Right lung (tissue), 10 donors: ENCODE measurements at places on chromosomes 16 and 17. TPM values are rescaled to one million over a fixed set of nuclear protein-coding genes. Genes with fewer than 3 reads are reported as not detected.

USH1G gene
- polyA plus RNA-seq, result 0.09 TPM

RAMP2 gene
- 177 TPM for polyA plus RNA-seq

DNA sequence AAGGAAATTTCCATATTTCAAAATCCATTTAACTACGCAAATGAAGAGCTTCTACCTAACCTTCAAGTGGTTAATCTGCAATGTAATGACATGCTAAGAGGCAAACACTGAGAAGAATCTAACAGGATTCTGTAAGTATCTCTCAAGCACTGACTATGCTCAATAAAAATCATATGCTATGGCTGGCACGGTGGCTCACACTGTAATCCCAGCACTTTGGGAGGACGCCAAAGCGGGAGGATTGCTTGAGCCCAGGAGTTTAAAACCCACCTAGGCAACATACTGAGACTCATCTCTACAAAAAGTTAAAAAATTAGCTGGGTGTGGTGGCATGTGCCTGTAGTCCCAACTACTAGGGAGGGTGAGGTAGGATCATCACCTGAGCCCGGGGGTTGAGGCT lies 32.7 kb downstream of the GNA13 start:
- DNase-seq, result no peak

DNA sequence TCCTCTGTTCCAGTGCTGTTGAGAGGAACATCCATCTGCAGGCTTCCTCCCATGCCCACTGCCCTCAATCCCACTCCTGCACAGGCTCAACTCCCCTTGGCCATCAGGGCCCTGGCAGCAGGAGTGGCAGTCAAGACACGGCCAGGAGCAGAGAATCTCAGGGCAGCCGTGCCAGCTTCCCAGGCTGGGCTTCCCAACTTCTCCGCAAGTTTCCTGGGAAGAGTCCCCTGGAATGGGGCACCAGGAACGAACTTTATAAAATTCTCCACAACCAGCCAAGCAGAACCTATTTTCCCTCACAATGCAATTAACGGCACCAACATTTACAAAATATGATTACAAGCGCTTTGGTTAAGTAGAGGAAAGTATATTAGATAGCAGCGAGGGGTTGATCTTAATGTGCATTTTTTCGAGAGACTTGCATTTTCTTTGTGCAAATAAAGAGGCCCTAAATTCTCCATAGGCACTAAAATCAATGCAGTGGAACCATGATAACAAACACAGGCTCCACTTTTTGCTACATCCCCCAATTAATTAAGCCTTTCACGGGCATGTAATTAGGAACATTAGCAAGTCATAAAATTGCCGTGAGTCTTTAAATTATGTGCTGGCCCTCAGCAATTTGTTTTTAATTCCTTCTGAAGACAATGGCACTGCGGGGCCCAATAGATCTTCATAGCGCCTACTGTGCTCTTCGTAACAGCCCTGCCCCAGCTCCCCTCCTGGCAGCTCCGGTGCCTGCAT lies 99.9 kb upstream of the LHX1 start:
- DNase-seq, result no peak

DNA sequence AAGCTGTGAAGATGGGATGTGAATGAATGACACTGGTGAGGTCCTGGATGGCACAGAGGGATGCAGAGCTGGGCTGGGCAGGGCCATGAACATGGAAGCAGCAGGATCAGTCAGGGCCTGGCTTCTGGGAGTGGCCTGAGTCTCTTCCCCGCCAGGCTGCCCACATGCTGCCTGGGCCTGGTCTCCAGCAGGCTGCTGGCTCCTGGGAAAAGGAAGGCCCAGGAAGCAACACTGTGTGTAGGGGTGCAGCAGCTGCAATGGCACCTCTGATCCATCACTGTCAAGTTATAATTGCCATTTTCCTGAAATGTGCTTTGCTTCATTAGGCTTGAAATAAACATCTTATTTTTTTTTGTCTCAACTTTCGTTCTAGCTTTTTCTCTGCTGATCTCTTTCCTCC lies 260.2 kb upstream of the N4BP1 start:
- DNase-seq, result no peak

- DNase-seq, result no peak
These were observed 5.0 kb upstream of the SDR42E1 start for GRCh38 chr16:82016263-82016662.

DNA sequence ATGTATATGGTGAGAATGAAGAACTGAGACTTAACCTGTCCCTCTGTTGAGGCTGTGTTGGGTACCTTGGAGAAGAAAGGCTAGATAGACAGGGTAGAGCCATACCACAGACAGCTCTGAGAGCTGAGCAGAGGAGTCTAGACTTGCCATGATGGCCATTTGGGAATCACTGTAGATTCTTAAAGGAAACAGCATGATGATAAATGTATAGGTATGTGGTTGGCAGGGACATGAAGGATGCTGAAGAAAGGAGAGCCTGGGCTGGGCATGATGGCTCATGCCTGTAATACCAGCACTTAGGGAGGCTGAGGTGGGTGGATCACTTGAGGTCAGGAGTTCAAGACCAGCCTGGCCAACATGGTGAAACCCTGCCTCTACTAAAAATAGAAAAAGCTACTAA lies 114.4 kb upstream of the HAS3 start:
- DNase-seq, result no peak

HID1 gene
- polyA plus RNA-seq, result 76.3 TPM

DNA sequence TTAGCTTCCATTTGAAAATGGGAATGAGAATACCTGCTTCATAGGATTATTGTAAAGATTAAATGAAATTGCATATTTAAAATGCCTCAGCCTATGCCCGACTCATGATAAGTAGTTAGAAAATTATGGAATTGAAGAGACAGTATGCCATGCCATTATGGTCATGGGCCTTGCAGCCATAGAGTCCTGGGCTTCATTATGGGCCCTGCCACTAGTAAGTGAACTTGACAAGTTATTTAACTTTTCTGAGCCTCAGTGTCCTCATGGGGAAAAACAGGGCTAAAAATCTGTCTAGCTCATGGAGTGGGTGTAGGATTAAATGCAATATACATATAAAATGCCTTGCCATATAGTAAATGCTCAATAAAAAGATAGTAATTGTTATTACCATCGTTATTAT lies 133.2 kb downstream of the NPIPB5 start:
- DNase-seq, result no peak

DNA sequence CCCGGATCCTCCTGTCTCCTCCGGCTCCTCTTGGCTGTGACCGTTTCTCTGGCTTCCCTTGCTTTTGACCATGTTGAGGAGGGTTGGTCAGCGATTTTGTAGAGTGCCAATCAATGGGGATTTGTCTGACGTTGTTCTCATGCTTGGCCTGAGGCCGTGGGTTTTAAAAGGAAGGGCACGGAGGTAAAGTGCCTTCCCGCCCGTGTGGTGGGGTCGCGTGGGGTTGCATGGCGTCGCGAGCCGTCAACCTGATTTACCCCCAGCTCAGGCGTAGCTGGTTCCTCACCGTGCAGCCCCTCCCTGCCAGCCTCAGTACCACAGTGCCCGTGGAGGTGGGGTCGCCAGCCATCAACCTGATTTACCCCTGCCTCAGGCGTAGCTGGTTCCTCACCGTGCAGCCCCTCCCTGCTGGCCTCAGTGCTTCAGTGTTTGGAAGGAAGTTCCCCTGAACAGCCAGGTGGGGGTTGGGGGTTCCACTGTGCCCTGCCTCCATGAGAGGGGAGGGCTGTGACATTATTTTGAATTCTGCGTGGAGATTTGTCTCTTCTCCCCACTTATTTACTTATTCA lies 5.0 kb downstream of the TPSAB1 start:
- no peak for DNase-seq

DNA sequence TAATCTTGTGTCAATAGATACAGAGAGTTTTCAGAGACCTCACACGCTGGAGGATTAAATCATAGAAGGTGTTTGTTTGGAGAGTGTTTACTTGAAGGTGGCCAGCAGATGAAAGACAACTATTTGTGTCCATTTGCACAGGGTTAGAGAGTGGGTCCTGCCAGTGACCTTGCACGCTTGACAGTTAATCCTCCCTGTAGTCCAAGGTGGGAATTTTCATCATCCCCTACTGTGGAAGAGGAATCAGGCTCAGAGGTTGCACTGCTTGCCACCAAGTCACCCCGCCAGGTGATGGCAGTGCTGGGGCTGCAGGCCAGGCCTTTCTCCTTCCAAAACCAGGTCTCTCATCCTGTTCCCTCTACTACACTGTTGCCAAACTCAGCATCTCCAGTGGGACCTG lies 12.3 kb downstream of the CDH1 start:
- no peak for DNase-seq

DNA sequence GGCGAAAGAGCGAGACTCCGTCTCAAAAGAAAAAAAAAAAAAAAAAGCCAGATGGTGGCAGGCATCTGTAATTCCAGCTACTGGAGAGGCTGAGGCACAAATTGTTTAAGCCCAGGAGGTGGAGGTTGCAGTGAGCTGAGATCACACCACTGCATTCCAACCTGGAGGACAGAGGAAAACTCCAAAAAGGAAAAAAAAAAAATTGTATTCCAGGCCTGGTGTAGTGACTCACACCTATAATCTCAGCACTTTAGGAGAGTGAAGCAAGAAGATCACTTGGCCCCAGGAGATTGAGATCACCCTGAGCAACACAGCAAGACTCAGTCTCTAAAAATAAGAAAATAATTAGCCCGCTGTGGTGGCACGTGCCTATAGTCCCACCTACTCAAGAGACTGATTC lies 20.1 kb downstream of the HBQ1 start:
- DNase-seq, result no peak

GRB7 gene
- polyA plus RNA-seq, result 28.0 TPM

XAF1 gene
- polyA plus RNA-seq, result 22.5 TPM

DNA sequence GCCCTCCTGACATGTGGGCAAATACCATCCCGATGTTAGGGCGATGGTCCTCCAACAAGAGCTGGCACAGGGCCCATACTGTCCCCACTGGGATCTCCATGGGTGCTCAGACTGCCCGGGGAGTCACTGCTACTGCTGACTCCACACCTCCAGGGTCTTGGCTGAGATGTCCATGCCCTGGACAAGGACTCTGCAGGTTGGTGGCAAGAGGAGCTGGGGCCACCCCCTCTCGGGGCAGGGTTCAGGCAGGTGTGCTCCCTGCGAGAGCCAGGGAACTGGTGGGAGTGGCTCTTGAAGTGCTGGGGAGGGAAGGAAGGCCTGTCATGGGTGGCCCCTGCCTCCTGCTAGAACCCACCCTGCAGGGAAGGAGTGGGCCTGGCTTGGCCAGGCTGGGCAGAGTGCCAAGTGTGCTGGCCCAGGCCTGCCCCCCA lies 6.4 kb downstream of the CASKIN2 start:
- DNase-seq, result no peak

CES1 gene
- polyA plus RNA-seq, result 91.7 TPM

DNA sequence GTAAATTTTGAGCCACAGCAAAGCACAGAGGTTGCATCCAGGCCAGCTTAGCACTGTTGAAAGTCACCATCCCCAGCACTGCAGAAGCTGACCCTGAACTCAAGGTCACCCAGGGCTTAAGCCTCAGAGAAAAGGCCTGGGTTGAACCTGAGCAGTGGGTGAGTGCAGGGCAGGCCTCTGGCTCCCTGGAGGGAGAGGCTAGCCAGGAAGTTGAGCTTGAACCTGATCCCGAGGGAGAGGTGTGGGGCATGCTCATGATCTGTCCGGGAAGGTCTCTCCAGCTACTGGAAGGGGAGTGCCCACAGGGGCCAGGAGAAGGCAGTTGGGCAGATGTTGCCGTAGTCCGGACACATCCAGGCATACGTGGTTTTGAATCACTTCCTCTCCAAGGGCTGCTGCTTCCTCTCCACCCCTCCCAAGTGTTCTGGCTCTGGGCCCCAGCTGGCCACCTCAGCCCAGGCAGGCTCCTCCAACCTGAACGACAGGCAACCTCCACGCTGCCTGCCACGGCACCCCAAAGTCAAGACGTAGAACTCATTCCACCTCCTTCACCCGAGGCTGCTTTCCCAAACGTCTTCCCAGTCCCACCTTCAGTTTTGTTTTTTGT lies 18.4 kb downstream of the CARHSP1 start:
- DNase-seq, result no peak

SPATA22 gene
- not detected for polyA plus RNA-seq

MYH8 gene
- polyA plus RNA-seq, result 4.3 TPM

GRCh38 chr16:58127033-58127556 lies 2.1 kb downstream of the CFAP20 start:
- DNase-seq, result peak; percentile 68

EPX gene
- 0.58 TPM for polyA plus RNA-seq

PMFBP1 gene
- polyA plus RNA-seq, result 2.9 TPM

DNA sequence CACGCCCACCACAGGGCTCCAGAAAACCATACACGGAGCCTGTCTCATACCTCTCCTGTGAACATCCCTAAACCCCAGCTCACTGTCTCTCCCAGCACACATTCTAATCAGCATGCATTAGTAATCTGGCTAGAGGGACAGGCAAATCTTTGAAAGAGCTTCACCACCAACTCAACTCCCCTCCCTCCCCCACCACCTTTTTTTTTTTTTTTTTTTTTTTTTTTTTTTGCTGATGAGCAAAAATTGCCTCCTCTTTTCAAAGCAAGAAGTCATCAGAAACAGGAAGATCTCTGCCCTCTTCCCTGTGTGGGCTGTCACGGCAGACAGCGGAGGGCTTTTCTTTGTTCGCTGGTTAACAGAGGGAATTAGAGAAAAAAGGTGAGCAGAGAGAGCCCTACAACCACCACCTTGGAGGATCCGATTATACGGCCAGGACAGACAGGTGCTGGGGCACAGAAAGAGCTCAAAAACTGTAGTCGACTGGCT lies 19.9 kb downstream of the GAS7 start:
- no peak for DNase-seq

- peak; percentile 15 for DNase-seq
These were observed 13.3 kb upstream of the HOXB2 start for GRCh38 chr17:48558057-48558830.

MARCHF10 gene
- polyA plus RNA-seq, result 3.7 TPM

CACNA1G gene
- polyA plus RNA-seq, result 32.8 TPM

- DNase-seq, result no peak
These were observed 570.5 kb downstream of the WWOX start for GRCh38 chr16:78669994-78670393.

DNA sequence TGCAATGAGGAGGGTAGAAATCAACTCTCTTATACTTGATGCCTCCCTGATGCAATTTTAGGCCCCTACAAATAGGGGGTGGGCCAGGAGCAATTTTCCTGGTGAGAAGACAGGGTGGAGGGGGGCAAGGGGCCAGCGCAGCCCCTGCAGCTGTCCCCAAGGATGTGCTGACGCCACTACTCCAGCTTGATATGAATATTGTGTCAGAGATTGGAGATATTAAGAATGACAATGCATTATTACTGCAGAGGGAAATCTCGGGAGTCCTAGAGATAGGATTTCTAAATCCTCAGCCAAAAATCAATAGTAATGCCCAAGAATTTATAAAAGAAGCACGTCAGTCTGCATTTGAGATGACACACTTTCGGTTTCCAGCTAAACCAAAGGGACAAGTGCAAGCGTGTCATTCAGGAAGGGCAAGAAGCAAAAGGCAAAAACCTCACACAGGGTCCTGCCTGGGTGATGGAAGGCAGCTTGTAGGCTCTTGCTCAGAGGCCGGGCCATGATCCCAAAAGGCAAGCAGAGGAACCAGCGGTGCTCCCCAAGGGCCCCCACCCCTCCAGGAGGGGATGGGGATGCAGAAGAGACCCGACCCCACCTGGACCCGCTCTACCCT lies 178.8 kb downstream of the C16orf78 start:
- DNase-seq, result no peak

GRCh38 chr17:79042421-79043190 lies 18.6 kb downstream of the C1QTNF1 start:
- DNase-seq, result no peak

GRCh38 chr16:87963400-87963799 lies 12.2 kb downstream of the BANP start:
- DNase-seq, result no peak
